ENCODE measurements at places on chromosomes 12 and 14. TPM values are rescaled to one million over a fixed set of nuclear protein-coding genes. Genes with fewer than 3 reads are reported as not detected.

DNA sequence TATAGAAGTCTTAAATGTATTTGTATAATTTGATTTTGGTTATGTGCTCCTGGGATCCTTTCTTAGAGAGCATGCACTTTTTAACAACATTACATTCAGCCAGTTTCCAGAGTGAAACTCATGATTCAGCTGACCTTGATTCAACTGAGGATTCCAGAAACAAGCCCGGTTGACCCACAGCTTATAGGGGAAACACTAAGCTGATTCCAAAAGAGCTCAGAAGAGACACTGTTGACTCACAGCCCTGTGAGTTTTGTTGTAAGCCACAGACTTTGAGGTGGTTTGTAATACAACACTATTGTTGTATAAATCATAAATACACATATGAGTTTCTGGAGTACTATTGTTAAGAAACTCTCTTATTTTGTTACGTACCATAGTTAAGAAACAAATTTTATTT, 133.8 kb upstream of the MGAT4C start:
- no peak for DNase-seq

DNA sequence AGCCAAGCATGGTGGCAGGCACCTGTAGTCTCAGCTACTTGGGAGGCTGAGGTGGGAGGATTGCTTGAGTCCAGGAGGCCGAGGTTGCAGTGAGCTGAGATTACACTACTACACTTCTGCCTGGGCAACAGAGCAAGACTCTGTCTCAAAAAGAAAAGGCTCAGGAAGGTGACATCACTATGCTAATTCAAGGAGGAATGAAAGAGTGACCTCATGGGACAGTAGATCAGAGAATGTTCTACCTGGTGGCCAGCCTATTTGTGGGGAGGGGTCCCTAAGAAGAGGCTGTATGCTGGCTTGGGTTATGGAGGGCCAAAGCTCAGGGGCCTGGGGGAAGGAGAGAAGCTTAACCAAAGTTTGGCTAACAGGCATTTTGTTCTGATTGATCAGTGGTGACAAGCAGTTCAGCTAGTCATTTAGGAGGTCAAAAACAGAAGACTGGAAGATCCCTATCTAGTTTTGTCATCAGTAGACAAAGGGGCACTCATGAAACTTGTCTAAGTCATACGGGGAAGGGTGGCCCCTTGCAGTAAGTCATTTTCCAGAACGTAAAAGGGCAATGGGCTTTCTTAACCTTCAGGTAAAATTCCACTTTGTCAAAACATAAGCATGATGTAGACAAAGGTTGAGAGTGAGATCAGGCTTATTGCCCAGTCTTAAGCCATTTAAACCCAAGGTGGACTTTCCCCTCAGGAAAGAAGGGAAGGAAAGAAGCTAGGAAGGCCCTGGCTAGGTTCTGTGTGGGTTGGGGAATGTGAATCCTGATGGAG, 60.8 kb upstream of the EEA1 start:
- DNase-seq = no peak

GRCh38 chr14:24432259-24433131, 2.7 kb downstream of the KHNYN start:
- peak; percentile 68 for DNase-seq

- DNase-seq = peak; percentile 77
These were observed 4.1 kb downstream of the CD163L1 start for GRCh38 chr12:7439579-7440505.

- DNase-seq = peak; percentile 81
These were observed 94.1 kb downstream of the SLC25A47 start for GRCh38 chr14:100416921-100417860.

GRCh38 chr12:87772401-87772800, 256.8 kb downstream of the C12orf50 start:
- DNase-seq = no peak

DNA sequence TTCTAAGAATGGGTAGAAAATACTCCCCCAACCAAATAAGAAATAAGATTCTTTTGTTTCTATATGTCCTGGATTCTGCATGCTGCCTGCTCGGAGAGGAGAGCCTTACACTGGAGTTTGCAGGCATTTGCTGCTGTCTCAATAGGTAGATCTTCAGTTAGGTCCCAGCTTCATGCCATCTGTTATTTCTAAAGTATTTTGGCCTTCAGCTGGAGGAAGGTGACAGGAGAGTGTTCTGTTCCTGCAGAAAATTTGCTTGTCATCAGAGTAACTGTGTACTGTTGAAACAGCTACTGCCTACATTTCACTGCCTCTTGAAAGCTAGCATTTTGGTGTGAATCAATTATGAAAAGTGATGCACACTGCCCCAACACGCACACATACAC, 966.9 kb downstream of the NRXN3 start:
- no peak for DNase-seq

DNA sequence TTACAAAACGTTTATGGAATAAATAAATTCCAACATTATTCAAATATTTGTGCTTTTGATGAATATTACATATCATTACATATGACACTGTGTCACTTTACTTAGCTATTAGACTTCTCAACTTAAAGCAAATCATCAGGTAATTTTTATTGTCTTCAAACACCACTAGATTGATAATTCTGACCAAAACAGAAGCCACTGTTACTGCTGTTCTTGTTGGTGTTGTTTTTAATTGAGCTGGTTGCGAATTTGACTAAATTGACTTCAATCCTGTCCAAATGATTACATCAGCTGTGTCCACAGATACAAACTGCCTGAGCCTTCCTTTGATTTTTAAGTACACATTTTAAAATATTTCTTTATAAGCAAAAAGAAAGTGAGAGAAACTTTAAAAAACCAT, 29.2 kb downstream of the PRKD1 start:
- no peak for DNase-seq

DNA sequence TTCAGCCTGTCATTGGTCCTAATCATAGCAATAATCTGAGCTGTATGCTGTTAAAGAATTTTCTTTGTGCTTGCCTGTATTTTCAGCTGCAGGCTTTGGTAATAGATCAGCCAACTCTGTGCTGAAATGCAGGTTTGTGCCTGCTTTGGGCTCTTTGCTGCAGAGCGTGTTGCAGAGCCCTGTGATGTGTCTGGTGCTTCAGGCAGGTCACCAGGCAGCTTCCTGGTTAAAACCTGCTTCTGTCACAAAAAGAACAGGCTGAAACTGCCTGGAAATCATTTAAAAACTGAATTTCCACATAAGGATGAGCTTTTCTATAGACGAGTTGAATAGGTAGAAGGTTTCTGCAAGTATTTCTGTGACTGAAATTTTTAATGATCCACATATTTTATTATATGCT, 3.1 kb downstream of the DIP2B start:
- no peak for DNase-seq

DNA sequence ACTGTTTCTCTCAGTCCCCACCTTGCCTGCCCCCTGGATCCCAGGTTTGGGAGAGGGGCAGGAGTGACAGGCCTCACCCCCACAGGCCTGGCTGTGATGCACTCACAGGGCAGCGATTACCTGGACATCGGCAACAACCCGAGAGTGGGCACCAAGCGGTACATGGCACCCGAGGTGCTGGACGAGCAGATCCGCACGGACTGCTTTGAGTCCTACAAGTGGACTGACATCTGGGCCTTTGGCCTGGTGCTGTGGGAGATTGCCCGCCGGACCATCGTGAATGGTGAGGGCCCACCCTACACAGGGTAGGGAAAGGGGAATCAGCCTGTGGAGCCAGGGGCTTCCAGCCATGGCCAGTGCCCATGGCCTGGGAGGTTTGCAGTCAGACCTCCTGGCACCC, 8.6 kb downstream of the ACVRL1 start:
- no peak for DNase-seq

DNA sequence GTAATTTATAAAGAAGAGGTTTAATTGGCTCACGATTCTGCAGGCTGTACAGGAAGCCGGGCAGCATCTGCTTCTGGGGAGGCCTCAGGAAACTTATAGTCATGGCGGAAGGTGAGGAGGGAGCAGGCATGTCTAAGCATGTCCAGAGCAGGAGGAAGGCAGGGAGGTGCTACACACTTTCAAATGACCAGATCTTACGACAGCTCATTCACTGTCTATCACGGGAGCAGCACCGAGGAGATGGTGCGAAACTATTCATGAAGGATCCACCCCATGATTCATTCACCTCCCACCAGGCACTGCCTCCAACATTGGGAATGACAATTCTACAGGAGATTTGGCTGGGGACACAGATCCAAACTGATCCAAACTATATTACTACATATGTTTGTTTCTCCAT, 10.0 kb downstream of the SFSWAP start:
- no peak for DNase-seq

DNA sequence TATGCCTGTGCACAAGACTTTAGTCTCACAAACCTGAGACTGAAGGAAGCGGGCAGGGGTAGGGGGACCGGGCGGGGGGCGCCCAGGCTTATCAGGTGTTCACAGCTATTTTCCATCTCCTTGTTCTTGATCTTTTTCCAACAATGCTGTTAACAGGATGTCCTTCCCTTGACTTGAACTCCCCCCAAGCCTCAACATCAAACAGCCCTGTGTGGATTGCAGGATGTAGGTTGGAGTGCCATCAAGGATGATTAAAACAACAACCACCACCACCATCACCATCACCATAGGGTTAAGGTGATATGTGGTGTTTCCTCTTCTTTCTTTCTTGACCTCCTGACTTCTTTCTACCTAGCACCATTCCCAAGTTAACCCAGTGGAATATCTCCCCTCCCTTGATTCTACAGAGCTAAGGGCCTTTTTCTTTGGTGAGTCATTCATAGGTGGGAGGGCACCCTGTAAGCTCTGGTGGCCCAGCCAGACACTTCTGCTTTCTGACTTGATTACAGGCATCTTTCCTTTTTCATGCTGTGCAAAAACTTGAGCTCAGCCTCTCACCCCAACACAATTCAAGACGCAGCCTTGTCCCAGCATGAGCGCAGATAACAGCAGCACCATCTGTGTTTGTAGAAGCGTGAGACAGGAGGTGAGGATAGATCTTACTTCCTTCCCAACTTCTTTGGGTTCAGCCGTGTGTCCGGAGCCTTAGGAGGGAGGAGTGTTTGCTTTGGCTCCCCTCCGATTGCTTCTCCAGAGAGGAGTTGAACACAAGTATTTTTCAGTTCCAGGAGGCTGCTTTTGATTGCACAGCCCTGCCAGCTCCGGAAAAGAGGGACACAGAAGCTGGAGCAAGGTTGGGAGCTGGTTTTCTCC, 26.8 kb downstream of the FLVCR2 start:
- no peak for DNase-seq

DNA sequence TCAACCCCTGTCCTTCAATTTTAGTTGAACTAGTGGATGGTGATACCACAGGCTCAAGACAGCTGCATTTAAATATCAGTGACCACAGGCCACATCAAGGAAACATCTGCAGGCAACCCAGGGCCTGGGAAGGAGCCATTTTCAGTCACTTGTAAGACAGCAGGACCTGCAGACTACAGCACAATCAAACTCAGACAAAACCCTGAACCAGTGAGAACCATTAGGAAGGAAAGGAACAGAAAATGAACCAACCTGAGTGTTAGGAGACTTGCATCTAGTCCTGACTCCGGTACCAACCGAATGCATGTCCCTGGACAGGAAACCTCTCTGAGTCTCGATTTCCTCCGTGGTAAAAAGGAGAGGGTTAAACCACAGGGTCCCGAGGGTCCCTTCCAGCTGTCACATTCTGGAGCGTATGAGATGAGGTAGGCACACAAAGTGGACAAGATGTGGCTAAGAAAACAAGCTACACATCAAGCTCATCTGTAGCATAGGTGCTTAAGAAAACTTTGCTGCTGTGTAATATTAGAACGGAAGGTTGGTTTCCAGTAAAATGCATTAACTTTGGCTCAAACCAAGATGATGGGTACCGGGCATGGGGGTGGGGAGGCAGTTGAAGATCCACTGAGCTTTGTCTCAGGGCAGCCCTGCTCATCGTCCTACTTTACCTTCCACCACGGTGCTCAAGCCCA, 1.6 kb upstream of the CDKN1B start:
- DNase-seq = no peak

- no peak for DNase-seq
These were observed 183.8 kb downstream of the TTC7B start for GRCh38 chr14:90632451-90632850.

- DNase-seq = no peak
These were observed 18.5 kb upstream of the BHLHE41 start for GRCh38 chr12:26143291-26143690.

DNA sequence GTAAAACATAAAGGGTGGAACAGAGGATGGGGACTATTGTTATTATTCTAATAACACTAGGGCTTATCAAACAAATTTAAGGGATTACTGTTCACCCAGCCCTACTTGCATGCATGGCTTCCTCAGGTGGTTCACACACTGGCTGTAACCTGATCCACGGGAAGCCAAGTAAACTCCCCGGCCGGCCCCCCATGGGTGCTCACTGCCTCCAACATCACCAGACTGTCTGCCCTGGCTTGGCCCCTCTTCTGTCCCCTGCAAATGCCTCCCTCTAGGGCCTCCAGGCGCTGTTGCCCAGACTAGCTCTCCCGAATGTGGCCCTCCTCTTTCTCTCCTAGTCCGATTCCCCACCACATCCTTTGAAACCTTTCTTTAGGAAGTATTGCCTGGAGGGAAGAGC, 18.6 kb downstream of the FAIM2 start:
- no peak for DNase-seq

GRCh38 chr12:80648881-80649280, 58.6 kb upstream of the MYF6 start:
- no peak for DNase-seq

- peak; percentile 69 for DNase-seq
These were observed 2.3 kb downstream of the SETD1B start for GRCh38 chr12:121806009-121806545.

GRCh38 chr12:49138587-49138986, 7.4 kb upstream of the TUBA1B start:
- no peak for DNase-seq

- DNase-seq = no peak
These were observed 25.4 kb upstream of the SMAGP start for GRCh38 chr12:51295651-51296050.

GRCh38 chr12:97375310-97375709, 87.3 kb upstream of the RMST start:
- no peak for DNase-seq

GRCh38 chr12:24499151-24500146, 449.5 kb downstream of the BCAT1 start:
- no peak for DNase-seq

GRCh38 chr12:107511292-107511691, 174.3 kb upstream of the PWP1 start:
- DNase-seq = no peak

MANSC4 gene
- total RNA-seq = not detected

NTF3 gene
- 1.4 TPM for total RNA-seq

KRT2 gene
- 0.12 TPM for total RNA-seq

PSMB5 gene
- total RNA-seq = 92.5 TPM

KLHL42 gene
- 14.4 TPM for total RNA-seq

ST8SIA1 gene
- total RNA-seq = 3.2 TPM

USP44 gene
- 0.20 TPM for total RNA-seq

HSPA2 gene
- total RNA-seq = 58.2 TPM

RND1 gene
- 3.5 TPM for total RNA-seq

RSRC2 gene
- 60.4 TPM for total RNA-seq

Data from mucosa of descending colon (tissue), 3 donors.